ENCODE measurements at places on chromosomes 3 and 15.

DNA sequence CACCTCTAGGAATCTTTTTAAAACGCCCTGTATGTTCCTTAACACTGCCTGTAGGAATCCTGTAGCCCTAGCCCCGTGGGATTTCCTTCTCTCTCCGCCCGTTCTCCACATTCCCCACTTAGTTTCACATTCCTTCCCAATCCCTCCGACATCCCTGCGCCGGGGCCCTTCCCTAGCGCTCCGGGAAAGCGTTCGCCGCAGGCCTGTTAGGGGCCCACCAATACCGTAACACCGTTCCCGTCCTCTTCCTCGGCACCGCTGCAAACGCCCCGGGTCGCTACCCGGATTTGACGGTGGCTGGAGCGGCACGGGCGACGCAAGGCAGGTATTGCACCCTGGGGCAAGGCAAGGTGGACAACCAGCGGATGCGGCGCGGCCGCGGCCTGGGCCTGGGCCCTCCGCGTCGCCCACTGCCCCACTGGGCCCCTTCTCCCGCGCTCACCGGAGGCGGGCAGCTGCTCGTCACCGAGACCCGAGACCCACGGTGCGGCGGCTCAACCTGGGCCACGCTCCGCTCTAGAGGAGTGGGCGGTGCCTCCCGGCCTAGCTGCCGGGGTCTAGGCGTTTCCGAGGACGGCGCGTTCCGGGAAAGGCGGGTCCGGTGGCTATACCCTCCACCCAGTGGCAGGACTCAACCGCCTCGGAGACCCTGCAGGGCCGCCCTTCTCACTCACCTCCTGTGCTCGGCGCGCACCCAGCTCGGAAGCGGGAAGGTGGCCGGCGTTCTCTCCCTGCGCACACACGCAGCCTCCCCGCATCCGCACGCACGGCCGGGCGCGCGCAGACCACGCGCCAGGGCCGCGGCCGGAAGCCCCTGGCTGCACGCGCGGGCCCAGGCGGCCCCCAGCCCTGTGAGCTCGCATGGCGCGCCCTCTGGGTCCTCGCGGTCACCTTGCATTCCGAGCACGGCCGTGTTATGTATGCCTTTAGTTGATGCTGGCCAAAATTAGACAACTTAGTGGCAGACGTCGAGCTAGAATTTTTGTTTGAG is at the start of gene B3GALNT1:
Gene B3GALNT1, minus strand, starts transcription at position 789 of the 991 bp plus-strand sequence. CDS start 18,595 bp downstream, outside the sequence.
- peak; percentile 40 for DNase-seq

DNA sequence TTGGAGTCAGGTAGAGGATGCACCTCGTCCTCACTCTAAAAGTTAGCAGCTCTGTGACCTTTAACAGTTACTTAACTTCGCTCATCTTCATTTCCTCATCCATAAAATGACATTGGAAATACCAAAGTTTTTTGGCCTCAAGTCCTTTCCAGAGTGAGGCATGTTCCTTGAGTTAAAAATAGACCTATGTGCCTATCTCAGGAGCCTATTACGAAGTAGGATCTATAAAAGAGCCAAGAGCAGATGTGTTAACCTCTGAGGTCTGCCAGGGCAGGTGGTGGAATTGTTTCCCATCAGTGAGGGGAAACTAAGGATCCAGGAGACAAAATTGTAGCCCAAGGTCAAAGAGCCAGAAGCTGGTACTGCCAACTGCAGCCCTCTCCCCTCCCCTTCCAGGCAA is 120.4 kb upstream of the EIF1B start:
- no peak for DNase-seq

DNA sequence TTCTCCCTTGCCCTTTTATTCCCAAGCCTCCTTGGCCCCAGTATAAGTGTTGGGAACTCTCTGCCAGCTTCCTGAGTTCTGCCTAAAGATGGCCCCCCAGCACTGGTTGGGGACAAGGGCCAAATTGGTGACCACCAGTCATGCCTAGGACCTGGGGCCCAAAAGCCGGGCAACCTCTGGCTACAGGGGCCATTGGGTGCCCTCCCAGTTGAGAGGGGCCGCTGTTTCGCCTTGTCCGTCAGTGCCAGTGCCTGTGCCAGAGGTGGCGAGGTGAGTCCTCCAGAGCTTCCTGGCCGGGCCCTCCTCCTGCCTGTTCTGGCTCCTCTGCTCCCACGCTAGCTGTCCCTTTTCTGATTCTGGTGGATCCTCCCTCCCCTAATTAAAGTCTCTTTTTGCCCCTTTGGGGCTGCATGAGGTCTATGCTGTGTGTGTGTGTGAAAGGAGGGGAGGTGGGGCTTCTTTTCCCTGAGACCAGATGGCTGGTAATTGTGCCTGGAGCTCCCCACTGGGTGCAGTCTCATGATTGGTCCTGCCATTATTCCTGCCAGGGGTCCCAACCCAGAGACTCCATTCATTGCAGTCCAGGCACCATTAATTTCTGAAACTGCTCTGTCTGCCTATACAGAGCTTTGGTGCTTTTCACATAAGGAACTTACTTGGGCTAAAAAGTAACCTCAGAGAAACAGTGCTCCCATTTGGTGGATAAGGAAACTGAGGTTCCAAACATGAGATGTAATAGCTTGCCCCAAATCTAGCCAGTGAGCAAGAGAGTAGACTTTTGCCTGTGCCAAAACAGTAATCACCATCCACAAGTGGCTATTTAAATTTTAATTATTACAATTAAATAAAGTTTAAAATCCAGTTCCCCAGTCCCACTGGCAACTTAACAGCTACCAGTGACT is 3.1 kb upstream of the TTLL3 start:
- DNase-seq, result no peak

DNA sequence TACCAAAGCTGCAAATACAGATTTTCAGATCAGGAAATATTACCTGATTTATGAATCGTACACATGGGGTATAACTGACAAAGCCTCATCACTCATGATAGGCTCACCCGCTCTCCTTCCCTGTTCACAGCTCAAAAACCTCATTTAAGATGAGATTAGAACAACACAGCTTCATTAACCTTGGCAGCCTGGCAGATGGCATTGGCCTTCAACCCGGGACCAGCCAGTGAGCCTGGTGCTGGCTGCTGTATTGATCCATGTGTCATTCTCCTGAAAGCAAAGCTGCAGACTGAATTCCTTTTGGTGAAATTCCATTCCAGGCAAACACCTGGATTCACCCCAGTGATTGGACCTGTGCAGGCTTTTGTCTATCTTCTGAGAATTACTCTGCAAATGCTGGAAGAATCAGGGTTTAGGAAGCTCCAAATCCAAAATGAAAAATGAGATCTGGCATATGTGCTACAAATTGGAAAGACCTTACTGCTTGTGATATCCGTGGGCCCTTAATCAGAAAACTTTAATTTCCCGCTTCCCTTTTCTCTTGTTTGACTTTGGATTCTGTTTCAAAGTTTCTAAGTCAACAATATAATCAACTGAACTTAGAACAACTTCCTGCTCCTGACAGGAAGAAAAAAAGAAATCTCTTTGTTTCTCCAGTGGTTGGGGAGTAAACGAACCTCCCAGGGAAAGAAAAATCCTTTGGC is 189.1 kb upstream of the KBTBD8 start:
- no peak for DNase-seq

- DNase-seq, result no peak
Observed at GRCh38 chr3:81544385-81544784, 217.1 kb downstream of the GBE1 start.

GRCh38 chr3:54917862-54918261 is 10.0 kb downstream of the LRTM1 start:
- no peak for DNase-seq

- DNase-seq, result no peak
Observed at GRCh38 chr15:77436822-77437221, 16.1 kb downstream of the HMG20A start.
